ENCODE measurements at places on chromosomes 13 and 19. TPM values are rescaled to one million over a fixed set of nuclear protein-coding genes. Genes with fewer than 3 reads are reported as not detected.
A peak's percentile ranks its signal among the peaks of the same experiment; 100 is the strongest.

DNA sequence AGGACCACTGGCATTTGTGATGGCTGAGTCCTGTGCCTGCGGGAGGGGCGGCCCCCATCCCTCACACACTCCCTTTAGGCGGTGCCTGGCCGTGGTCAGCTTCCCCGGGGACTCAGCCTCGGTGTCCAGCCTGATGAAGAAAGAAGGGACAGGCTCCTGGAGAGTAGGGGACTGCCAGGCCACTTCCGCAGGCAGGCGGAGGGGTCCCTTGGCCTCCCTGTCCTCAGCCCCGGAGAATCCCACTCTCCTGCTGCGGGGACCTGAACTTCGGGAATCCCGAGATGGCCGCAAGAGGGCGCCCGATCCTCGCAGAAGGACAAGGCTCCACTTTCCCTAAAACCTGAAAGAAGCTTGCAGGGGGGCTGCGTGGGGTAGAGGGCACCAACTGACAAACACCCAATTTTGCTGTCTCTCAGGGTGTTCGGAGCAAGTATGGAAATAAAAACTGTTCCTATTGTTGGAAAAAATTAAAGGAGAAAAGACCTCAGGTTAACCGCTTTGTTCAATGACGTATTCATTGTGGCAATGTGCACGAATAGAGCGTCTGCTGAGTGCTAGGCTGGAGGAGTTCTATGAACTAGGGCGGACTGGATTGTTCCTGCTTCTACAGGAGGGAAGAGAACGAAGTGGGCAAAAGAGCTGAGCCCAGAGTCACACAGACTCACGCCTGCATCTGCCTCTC is 297.3 kb downstream of the ZNF536 start:
- DNase-seq, result no peak

Gene SERPINE3
- 0.47 TPM for polyA plus RNA-seq

Gene FOSB
- 88.7 TPM for polyA plus RNA-seq

DNA sequence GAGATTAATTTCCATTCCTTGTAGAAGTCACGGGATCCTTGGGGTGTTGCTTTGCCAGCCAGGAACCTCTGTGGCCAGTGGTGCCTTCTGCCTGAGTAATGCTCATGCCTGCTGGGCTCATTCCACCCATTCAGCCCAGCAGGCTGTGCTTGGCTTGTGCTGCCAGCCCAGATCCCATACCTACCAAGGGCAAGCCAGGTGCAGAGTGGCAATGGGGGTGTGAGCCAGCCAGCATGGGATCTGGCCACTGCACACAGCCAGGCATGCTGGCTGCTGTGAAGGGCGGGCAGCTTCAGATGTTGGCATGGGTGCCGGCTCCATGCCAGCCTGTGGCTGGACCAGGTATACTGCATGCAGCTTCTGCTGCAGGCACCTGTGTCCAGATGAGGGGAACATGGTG is 42.5 kb downstream of the WDFY2 start:
- no peak for DNase-seq

- DNase-seq, result peak; percentile 84
Measured at GRCh38 chr19:1269478-1270212, 513 bp downstream of the CIRBP start.

DNA sequence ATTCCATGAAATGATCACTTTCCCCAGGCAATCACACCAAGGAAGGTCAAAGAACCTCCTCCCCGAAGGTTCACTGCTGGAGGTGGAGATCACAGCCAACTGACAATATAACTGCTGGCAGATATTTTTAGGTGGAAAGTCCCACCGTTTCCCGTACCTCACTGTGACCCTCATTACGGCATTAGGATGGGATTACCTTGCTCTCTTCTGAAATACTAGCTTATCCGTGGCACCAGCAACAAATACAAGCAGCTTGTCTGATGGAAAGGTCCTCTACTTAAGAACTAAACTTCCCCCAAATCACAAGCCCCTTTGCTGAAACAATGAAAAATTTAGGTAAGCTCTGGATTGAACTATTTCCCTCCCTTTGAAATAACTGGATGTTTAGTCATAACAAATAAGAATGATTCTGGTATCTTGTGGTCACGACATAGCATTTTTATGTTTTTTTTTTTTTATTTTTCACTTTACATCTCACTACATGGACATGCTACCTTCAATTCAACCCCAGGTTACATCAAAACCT is 178.9 kb downstream of the COL4A1 start:
- DNase-seq, result no peak

DNA sequence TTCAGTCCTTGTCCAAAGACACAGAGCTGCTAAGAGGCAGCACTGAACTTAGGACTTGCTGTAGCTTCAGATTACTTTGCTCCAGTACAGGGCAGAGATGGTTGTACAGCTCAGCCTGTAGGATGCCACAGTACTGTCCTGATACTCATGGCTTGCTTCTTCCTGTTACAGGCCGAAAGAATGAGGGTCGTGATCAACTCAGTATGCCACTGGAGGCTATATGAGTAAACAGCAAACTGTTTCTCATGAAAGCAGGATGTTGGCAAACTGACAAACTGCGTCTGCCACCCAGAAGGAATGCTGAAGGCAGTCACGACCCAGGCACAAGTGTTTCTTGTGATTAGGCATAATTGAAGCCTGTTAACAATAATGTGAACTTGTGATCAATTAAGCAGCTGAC is 2.8 kb downstream of the ZNF749 start:
- DNase-seq, result no peak

GRCh38 chr19:7617172-7617571 is 12.2 kb downstream of the XAB2 start:
- DNase-seq, result no peak

DNA sequence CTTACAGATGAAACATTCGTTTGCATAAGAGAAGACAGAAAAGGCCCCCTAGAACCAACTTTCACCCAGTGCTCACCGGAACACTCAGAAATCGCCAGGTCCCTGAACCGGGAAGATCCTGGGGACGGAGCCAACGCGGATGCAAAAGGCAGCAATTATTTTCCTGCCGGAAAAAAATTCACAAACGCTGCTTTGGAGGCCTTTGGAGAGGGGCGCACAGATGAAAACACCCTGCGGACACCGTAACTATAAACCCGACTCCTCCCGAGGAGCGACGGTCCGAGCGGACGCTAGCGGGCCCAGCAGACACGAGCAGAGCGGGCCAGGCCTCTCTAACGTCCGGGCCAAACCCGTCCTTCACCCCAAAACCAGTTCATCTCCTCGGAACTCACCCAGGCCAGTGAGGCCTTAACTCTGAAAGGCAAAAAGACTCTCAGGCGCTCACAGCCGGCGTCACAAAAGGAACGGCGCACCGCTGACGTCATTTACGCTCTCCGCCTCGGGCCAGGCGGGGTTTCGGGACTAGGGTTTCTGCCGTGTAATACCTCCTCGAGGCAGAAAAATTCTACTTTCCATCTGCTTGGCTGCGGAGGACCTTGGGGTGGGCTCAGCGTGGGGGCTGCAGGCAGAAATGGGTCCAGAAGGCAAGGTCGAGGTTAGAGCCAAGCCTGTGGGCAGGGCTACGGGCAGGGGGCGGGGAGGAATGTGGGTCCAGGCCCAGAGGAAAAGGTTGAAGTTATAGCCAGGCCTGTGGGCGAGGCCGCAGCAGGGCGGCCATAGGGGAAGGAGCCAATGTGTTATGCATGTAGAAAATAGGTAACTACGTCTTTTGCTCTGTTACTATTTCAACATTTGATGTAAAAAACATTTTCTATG is at the start of gene ZNF426:
ZNF426 (minus strand) TSS at position 463 of the 876 bp plus-strand sequence. CDS start 2,413 bp downstream, outside the sequence.
- peak; percentile 94 for DNase-seq

DNA sequence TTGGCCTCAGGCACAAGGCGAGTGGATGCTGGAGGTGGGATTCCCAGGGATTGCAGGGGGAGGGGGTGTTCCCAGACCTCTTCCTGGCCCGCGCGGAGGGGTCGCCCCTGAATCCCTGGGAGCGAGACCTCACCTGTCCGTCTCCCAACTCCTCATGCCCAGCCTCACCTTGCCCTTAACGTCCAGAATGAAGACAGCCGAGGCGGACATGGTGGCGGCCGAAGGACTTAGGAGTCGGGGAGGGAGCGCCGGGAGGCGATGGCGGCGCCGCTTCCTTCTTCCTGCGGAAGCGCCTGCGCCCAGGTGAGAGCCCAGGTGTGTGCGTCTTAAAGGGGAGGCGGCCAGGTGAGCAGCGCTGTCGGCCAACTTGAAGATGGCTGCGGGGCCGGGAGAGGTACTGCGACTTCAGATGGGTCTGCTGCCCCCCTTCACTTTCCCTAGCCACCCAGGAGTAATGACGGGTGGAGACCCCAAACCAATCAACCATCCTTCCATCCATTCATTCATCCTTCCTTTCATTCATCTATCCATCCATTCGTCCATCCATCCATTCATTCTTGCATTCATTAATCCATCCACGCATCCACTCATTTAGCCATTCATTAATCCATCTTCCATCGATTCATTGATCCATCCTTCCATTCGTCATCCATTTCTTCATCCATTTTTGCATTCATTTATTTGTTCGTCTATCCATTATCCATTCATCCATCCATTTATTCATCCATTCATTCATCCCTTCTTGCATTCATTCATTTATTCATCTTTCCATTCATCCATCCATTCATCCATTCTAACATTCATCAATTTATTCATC is at the start of gene AP1M2:
AP1M2 (minus strand) TSS at position 291 of the 817 bp plus-strand sequence; CDS start at position 210, 81 bp downstream.
- no peak for DNase-seq

Gene CYP4F8
- polyA plus RNA-seq, result not detected

DNA sequence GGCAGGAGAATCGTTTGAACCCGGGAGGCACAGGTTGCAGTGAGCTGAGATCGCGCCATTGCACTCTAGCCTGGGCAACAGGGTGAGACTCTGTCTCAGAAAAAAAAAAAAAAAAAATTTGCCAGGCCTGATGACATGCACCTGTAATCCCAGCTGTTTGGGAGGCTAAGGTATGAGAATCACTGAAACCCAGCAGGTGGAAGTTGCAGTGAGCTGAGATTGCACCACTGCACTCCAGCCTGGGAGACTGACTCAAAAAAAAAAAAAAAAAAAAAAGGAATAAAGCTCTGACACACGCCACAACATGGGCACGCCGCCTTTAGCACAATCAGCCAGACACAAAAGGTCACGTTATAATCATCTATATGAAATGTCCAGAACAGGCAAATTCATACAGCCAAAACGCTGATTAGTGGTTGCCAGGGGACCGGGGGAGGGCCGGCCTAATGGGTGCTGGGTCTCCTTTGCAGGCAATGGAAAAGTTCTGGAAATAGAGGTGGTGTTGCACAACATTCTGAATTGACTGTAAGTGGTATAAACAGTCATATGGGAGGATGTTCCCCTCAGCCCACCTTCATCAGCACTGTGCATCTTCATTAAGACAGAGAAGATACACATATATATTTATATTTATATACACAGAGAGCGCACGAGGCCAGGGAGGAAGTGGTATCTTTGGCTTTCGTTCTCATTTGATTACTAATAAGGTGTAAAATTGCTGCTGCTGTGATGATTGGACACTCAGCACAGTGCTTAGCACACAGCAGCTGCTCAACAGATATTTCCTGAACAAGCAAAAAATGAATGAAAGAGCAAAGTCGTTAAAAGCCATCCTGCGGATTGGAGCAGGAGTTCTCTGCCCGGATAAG is 3.8 kb downstream of the HSPBP1 start:
- no peak for DNase-seq

Gene SIGLEC11
- 5.5 TPM for polyA plus RNA-seq

DNA sequence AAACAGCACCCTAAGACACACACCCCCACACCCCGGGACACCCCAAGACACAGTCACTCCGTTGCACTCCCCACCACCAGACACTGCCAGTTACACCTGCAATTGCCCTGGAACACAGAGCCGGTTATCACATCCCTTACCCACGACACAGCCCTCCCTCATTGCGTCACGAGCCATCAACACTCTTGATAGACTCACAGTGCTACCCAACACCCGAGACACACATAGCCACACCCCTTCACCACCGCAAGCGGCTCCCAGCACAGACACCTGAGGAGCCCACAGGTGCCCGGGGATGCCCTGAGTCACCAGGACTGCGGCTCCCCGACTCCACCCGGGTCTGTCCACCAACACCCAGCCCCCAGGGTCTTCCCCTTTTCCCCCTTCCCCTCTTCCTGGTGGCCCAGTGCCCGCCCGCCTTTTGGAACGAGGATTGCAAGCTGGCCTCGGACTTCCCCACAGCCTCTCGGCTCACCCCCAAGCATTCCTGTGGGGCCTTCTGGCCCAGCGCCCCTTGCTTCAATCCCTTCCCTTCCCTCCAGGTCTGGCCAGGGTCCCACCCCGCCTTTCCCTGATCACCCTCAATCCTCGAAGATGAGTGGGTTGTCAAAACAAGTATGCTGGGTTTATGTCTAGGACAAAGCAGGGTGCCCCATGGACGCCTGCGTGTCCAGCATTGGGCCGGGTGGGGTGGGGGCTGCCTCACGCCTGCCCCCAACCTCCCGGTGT is 1.7 kb upstream of the PTGER1 start:
- no peak for DNase-seq

GRCh38 chr19:15469513-15470297 is 5.4 kb upstream of the RASAL3 start:
- DNase-seq, result no peak

DNA sequence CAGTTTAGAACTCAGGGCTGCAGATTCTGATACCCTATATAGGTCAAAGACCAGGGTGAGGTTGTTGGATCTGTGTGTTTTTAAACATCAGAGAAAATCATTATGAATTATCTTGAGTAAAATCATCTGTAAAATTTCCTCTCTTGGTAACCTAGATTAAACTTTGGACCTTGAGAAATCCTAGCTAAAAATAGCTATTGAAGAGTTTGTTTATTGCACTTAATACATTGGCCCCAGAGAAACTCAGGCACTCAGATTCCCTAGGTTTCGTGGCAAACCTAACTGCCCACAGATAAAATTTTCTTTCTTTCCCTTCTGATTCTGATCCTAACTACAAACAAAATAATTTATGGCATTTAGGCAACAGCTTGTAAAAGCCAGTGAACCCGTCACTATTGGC is 102.3 kb downstream of the GPC6 start:
- DNase-seq, result no peak

Gene POSTN
- polyA plus RNA-seq, result 3,221 TPM

Gene DMKN
- 0.58 TPM for polyA plus RNA-seq

- no peak for DNase-seq
Measured at GRCh38 chr13:51726446-51727193, 77.3 kb downstream of the DHRS12 start.

DNA sequence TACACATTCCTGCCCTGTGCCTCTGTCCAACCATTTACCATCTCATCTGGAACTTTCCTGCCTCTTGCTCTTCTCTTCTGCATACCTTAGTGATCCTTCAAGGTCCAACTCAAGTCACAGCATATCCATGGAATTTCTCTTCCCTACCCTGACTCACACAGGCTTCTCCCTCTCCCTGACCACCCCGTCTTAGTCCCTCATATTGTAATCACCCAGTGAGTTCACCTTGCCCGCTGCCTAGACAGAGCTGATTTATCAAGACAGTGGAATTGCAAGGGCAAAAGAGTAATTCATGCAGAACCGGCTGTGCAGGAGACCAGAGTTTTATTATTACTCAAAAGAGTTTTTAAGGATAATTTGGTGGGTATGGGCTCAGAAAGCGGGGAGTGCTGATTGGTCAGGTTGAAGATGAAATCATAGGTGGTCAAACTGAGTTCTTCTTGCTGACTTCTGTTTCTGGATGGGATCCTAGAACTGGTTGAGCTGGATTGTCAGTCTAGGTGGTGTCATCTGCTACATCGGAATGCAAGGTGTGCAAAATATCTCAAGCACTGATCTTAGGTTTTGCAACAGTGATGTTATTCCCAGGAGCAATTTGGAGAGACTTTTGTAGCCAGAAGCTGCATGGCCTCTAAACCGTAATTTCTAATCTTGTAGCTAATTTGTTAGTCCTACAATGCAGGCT is 67.2 kb downstream of the HSPH1 start:
- DNase-seq, result no peak

GRCh38 chr13:64910096-64910495 is 2320.0 kb downstream of the PCDH9 start:
- DNase-seq, result no peak

- no peak for DNase-seq
Measured at GRCh38 chr19:51564791-51565190, 6.3 kb upstream of the ZNF175 start.

- DNase-seq, result no peak
Measured at GRCh38 chr13:73278186-73278585, 219.4 kb downstream of the KLF5 start.
